ENCODE measurements at places on chromosomes 5 and 9.

GRCh38 chr5:157502143-157502647, 42.2 kb downstream of the NIPAL4 start:
- peak; percentile 70 for DNase-seq

DNA sequence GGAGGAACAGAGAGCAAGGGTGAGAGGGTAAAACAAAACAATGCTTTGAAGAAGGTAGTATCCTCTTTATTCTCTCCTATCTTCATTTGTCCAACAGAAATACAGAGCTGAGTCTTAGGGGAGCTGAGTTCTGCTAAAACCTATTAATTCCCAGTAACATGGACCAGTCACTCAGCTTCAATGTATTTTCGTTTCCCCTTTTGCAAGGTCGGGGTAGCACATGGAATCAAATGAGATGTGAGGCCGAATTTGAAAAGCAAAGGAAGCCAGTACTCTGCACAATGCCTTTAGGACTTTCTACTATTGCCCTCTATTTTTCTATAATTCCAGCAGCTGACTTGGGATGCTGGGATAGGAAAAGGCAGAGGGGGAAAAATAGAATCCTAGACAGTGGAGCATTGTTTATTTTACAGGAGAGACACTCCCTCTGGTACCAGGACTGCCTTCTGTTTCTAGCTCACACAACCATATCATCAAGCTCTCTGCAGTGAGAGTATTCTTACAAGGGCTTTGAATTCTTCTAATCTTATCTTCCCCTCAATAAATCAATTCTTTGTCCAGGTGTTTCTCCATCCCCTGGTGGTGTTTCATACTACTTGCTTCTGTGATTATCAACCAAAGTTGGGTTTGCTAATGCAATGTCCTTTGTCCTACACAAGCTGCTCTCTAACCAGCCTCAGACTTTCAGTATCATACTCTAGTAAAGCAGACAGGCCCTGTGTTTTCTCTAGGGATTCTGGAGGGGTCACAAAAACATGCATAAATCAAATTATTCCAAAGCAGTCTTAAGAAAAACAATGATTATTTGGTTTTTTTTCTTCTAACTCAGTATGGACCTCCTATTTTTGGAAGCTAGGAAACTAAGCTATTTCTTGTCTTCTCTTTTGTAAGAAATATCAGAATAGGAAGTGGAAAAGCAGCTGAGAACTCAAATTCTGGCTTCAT, 341.5 kb downstream of the OSTF1 start:
- no peak for DNase-seq

GRCh38 chr5:132363431-132364112, 5.9 kb upstream of the SLC22A5 start:
- no peak for DNase-seq

DNA sequence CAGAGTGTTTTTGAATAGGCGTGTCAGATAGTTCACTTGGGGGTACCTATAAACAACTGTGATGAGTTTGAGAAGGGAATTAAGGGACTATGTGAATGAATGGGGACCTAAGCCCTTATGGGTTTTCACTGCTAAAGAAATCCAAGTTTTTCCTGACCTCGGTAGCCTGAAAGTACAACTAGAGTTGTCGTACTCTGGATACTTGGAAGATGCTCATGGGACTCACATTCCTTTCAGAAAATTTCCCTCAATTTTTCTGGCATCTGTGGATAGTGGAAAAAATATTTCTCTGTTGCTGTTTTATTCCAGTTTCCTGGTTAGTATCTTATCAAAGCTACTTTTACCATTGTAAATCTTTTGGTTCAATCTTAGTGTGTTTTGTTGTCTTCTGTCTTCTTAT, 1112.3 kb upstream of the SEMA6A start:
- no peak for DNase-seq

DNA sequence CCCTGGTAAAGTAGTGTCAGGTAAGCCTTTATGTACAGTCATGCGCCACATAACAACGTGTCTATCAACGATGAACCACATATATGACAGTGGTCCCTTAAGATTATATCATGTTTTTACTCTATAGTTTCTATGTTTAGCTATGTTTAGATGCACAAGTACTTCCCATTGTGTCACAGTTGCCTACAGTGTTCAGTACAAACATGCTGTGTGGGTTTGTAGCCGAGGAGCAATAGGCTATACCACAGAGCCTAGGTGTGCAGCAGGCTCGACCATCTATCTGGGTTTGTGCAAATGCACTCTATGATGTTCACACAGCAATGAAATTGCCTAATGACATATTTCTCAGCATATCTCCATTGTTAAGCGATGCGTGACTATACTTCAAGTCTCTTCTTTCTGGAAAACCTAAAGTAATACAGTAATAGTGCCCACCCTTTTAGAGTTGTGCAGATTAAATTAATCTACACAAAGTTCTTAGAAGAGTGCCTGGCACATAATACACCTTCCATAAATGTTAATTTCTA, 295.9 kb downstream of the ARHGAP26 start:
- DNase-seq, result no peak

DNA sequence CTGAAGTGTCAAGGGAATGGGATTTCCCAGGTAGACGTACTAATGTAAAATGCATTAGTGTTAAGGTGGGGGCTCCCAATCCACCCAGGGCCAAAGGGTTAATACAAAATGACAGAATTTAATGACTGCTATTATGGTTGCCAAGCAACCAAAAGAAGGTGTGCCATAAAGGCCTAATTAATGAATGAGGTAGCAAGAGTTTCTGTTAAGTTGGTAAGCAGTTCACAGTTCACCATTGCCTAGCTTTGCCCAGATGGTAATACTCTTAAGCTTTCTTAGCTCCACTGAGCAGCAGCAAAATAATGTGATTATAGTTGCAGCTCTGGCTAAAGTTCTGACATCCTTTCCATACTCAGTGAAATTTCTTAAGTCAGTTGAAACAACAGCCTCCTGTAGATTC, 211.7 kb downstream of the DENND1A start:
- no peak for DNase-seq

Measured in SIG-M5 (cell line).